ENCODE measurements at places on chromosomes 1 and 21.

DNA sequence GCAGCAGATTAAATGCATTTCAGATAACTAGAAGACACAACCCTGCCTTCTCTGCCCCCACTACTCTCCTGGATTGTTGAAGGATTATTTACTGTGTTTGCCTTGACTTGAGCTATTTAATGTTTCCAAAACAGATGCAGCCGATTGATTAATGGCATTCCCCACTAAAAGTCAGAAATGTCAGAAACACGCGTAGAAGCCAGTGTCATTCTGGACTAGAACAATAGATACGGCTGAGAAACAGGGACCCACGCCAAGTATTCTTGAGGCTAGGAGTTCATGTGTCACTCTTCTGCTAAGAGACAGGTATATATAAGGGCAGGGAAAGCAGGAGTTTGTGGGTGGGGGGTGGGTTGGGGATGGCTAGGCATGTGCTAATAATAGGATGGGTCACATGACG lies 366.7 kb upstream of the PROX1 start:
- no peak for DNase-seq

- no peak for DNase-seq
Measured at GRCh38 chr1:54500107-54500431, 48.0 kb upstream of the ACOT11 start.

DNA sequence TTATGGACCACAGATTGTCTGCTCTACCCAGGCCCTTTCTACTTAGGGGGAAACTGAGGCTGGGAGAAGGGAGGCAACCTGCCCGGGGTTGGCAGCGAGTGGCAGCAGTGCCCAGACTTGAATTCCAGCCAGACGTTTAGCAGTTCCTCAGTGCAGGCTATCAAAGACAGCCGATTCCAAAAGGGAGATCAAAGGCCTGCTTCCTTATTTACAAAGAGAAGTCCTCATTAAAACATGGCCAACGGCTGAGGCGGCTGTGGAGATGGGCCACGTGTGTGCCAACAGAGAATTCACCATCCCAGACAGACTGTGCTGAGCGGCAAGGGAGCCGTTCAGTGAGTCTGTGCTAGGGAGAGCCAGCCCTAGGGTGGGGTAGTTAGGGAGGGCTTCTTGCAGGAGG lies 27.7 kb downstream of the C1QB start:
- DNase-seq = no peak

- DNase-seq = no peak
Measured at GRCh38 chr1:13523780-13524477, 10.1 kb upstream of the LRRC38 start.

- DNase-seq = no peak
Measured at GRCh38 chr1:201026836-201027235, 3.3 kb upstream of the KIF21B start.

DNA sequence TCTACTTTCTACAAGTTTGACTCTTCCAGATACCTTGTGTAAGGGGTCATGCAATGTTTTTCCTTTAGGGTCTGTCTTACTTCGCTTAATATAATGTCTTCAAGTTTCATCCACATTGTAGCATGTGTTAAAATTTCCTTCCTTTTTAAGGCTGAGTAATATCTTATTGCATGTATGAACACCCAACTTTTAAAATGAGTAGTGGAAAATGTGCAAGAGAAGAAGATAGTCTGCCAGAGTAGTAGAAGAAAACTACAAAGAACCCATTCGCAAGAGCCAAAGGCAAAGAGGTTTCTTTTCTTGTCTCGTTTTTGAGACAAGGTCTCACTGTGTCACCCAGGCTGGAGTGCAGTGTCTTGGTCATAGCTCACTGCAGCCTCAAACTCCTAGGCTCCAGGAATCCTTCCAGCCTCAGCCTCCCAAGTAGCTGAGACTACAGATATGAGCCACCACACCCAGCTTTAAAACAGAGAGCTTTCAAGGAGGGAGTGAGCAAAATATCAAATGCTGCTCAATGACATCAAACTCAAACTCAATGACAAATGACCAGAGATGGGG lies 9.4 kb downstream of the IL23R start:
- DNase-seq = no peak

DNA sequence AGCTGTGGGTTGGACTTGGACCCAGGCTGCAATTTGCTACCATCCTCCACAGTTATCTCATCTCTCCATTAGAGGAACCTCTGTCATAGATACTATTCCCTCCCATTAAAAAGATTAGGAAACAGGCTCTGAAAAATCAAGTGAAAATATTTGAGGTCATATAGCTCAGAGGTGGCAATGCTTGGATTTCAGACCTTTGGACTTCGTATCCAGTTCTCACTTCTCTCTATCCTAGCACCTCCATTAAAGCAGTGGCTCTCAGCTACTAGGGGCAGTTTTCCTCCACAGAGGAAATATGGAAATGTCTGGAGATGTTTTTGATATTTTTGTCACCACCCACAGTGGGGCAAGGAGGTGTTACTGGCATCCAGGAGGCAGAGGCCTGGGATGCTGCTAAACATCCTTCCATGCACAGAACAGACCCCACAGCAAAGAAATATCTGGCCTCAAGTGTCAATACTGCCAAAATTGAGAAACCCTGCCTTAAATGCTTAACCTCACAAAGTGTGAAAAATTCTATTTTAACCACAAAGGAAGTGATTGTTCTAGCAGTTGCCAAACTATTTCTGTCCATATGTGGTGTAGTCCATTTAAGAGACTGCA lies 54.1 kb downstream of the C8A start:
- DNase-seq = no peak

DNA sequence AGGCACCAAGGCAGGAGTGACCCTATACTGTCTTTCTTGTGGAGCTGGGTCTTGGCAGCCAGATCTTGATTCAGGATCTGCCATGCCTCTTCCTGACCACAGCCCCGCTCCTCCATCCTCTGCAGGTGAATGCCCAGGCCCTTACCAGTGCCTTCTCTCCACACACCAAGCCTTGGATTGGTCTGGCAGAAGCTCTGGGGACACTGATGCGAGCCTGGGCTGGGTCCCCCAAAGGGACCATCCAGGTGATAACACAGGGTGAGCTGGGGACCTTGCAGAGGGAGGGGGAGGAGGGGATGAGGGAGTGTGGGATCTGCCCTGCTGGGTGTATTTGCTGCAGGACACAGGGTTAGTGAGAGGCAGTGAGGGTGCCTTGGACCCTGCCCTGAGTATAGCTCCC lies 28.4 kb downstream of the HMGCS2 start:
- no peak for DNase-seq

DNA sequence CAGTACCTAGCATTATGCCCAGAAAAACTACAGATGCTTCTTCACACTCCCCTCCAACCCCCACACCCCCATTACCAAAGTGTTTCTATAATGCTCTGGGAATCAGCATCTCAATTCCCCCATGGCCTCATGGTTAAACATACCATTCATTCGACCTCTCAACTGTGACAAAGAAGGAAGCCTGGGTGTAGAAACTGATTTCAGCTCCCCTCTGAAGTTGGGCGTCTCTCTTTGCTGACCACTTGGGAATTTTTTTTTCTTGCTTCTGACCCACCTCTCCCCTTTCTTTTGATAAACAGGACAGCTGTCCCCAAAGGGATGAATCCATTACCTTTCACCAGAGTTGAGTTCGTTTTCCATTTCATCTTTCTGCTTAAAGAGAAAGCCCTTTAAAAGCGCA lies 116.4 kb upstream of the HOOK1 start:
- DNase-seq = no peak

GRCh38 chr1:203450479-203451149 lies 25.0 kb upstream of the PRELP start:
- DNase-seq = no peak

GRCh38 chr1:216804111-216804510 lies 80.9 kb upstream of the ESRRG start:
- peak; percentile 14 for DNase-seq

GRCh38 chr1:244980605-244981004 lies 116.3 kb upstream of the HNRNPU start:
- DNase-seq = no peak

DNA sequence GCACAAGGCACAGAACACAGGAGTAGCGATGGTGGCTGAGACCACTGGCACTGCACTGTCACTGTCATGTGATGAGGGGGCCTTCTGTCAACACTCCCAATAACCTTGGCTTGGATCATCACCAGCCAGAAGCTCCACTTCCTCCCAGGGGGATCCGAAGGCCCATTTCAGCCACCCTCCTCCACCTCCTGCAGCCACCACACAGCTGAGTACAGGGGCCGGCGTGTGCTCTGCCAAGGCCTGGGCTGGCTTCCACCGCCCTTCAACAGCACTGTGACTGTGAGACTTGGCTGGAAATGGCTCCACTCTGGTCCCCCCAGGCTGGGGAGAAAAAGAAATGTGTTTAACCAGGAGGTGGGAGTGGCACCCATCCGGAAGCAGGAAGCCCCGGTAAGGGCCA lies 9.9 kb upstream of the NADK start:
- DNase-seq = no peak
